ENCODE measurements at places on chromosomes 7 and 10. TPM values are rescaled to one million over a fixed set of nuclear protein-coding genes. Genes with fewer than 3 reads are reported as not detected.

Gene AKR1B1
- polyA plus RNA-seq: 111 TPM

GRCh38 chr10:17497446-17498030 is 43.1 kb upstream of the ST8SIA6 start:
- no peak for DNase-seq

DNA sequence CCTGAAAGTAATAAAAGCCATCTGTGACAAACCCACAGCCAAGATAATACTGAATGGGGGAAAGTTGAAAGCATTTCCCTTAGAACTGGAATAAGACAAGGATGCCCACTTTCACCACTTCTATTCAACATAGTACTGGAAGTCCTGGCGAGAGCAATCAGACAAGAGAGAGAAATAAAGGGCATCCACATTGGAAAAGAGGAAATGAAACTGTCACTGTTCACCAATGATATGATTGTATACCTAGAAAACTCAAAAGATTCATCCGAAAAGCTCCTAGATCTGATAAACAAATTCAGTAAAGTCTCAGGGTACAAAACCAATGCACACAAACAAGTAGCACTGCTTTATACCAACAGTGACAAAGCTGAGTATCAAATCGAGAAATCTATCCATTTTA is 581.7 kb upstream of the TEX47 start:
- DNase-seq: no peak

DNA sequence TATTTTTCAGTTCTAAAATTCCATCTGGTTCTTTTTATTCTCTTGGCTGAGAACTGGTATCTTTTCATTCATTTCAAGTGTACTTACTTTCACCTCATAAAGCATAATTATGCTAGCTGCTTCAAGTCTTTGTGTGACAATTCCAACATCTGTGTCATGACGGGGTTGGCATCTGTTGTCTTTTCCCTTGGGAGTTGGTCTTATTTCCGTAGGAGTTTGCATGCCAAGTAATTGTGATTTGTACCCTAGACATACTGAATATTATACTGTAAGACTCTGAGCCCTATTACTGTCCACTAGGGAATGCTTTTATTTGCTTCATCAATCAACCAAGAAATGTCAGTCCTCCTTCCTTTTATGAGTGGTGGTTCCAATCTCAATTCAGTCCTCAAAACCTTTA is 24.6 kb upstream of the HUS1 start:
- DNase-seq: no peak

Gene ZNF365
- 0.32 TPM for polyA plus RNA-seq

Gene SLC26A3
- polyA plus RNA-seq: 0.13 TPM

DNA sequence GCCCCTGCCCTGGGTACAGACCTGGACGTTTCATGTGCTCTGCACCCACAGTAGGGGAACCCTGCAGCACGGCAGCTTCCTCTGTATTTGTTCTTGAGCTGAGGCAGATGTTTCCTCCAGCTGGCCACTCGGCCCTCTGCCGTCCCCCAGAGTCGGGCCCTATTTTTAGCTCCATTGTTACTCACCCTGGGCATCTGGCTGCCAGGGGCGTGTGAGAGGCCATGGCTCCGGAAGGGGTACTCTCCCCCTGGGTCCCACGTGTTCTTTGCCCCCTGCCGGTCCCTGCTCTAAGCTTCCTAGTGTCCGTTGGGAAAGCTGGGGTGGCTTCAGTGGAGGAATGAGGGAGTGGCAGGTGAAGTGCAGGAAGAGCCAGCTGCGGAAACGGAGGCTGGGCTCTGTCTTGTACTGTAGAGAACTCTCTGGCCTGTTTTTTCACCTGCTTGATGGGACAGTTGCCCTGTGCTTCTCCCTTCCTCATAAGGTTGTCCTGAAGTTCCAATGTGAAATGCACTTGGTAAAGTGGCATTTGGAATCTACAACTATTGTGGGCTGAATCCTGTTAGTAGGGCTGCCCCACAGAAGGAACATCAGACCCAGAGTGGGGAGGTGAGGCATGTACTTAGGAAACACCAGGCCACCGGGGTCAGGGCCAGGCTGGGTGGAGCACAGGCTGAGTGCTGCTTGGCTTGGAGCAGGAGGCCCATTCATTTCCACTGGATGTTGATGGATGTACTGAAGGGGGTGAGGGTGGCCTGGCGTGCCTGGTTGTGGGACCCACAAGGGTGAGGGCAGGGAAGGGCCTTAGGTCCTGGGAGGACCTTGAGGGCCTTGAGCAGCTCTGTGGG is 30.6 kb downstream of the PALD1 start:
- no peak for DNase-seq

Data from renal pelvis (tissue), 12 donors.